ENCODE measurements at places on chromosomes 6 and 20.

DNA sequence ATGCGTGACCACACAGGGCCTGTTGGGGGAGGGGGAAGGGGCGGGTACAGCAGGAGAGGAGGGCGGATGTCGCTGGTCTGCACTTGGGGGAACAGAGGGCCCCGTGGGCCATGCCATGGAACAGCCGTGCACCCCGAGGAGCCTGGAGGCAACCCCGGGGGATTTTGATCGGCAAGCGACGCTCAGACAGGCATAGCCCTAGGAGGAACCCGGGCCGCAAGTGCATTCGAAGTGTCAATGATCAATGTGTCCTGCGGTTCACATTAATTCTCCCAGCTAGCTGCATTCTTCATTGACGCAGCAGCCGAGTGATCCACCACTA, 772.8 kb upstream of the DEFB115 start:
- H3K27me3 ChIP-seq = no peaks in the 10 kb centered on the region
- H3K36me3 ChIP-seq = no peaks in the 10 kb centered on the region
- H3K27ac ChIP-seq = no peak overlapping the region
- H3K4me1 ChIP-seq = no peaks in the 10 kb centered on the region

DNA sequence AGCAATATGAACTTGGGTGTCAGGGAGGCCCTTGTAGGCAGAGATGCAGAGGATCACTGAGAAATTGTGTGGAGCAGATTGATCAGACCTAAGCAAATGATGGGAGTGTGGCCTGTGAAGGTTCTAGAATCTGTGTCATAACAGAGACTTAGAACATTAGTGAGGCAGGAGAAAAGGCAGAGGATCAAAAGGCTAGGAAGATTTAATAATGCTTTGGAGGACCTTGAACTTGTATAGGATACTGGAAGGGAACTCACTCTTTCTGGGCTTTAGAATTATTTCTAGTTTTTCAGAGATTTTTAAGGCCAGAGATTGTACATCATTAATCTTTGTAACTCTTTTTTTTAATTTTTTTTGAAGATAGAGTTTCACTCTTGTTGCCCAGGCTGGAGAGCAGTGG, at the start of gene TSBP1:
TSBP1 (minus strand) TSS at position 101 of the 400 bp plus-strand sequence. CDS start 197 bp downstream, outside the sequence.
- DNase-seq = no peak
- peaks cover 27% of the 10 kb centered on the region for H3K27me3 ChIP-seq
- no peak within 1 kb of the TSS for H3K4me3 ChIP-seq
- H3K27ac ChIP-seq = no peak within 1 kb of the TSS
- peaks cover 12% of the 10 kb centered on the region for H3K4me1 ChIP-seq

GRCh38 chr6:104955491-104955890, 1.4 kb upstream of the LIN28B start:
- H3K27ac ChIP-seq = no peak overlapping the region
- DNase-seq = no peak
- peaks cover 73% of the 10 kb centered on the region for H3K27me3 ChIP-seq
- H3K36me3 ChIP-seq = peaks cover 5% of the 10 kb centered on the region
- no peak overlapping the region for H3K4me3 ChIP-seq

GRCh38 chr20:9374072-9374471, 140.3 kb upstream of the LAMP5 start:
- no peak overlapping the region for H3K27ac ChIP-seq
- no peaks in the 10 kb centered on the region for H3K4me1 ChIP-seq
- H3K36me3 ChIP-seq = no peaks in the 10 kb centered on the region
- no peak for DNase-seq
- H3K27me3 ChIP-seq = no peaks in the 10 kb centered on the region

- no peaks in the 10 kb centered on the region for H3K36me3 ChIP-seq
- no peaks in the 10 kb centered on the region for H3K4me1 ChIP-seq
- no peak for DNase-seq
- H3K27me3 ChIP-seq = peaks cover 9% of the 10 kb centered on the region
- H3K27ac ChIP-seq = no peak overlapping the region
- H3K4me3 ChIP-seq = no peak overlapping the region
These were observed 117.4 kb downstream of the FAXC start for GRCh38 chr6:99232056-99232455.

GRCh38 chr6:169093770-169094551, 159.7 kb downstream of the THBS2 start:
- no peak for DNase-seq
- no peaks in the 10 kb centered on the region for H3K27me3 ChIP-seq
- no peak overlapping the region for H3K27ac ChIP-seq
- H3K4me3 ChIP-seq = no peak overlapping the region
- no peaks in the 10 kb centered on the region for H3K4me1 ChIP-seq
- no peaks in the 10 kb centered on the region for H3K36me3 ChIP-seq
